Mesothelial cell of epicardium (in vitro differentiated cells): ENCODE measurements at places on chromosomes 7 and 10.

- DNase-seq, result no peak
Measured at GRCh38 chr7:108973075-108973474, 403.4 kb downstream of the DNAJB9 start.

- no peak for DNase-seq
Measured at GRCh38 chr7:114534953-114535352, 120.3 kb downstream of the FOXP2 start.

DNA sequence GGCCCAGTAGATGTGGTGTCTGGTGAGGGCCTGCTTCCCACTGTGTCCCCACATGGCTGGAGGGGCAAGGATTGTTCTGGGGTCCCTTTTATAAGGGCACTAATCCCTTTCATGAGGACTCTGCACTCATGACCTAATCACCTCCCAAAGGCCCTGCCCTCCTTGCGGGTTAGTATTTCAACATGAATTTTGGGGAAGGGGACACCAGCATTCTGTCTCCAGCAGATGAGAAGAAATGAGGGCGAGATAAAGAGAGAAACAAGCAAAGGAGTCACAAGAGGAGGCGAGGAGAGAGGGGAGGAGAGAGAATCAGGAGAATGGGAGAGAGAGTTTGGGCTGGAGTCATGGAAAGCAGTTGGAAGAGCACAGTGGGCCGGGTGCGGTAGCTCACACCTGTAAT lies 83.7 kb downstream of the C10orf105 start:
- DNase-seq, result no peak

DNA sequence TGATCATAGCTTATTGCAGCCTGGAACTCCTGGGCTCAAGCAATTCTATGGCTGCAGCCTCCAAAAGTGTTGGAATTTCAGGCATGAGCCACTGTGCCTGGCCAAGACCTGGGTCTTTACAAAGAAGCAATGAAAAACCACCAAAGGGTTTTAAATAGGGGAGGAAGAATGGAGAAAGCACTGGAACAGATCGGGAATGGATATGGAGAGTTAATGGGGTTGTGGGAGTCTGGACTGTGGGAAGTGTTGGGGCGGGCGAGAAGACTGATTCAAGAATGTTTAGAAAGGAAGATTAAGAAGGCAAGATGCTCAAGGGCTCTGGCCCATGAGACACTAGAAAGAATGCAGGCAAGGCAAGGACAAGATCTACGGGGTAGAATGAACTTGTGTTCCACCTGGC lies 98.5 kb downstream of the CARD11 start:
- DNase-seq, result no peak

GRCh38 chr10:2476812-2477553 lies 590.4 kb upstream of the PFKP start:
- no peak for DNase-seq

GRCh38 chr10:130040351-130040750 lies 70.3 kb downstream of the C10orf143 start:
- no peak for DNase-seq

DNA sequence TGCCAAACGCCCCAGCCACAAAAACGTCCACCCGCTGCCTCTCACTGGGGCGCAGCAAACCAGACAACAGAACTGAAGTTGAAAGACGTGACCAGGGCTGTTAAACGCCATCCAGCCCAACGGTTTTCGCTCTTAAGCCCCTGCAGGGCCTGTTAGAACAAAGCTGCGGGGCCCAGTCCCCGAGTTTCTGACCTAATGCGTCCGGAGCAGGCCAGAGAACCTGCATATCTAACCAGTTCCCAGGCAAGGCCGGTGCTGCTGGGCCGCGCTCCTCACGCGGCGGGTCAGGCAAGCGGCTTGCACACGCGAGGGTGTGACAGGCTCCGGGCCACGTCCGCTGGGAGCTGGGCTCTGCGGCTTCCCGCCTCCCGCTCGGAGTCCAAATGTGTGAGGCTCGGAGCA lies 87.0 kb downstream of the PTPRN2 start:
- no peak for DNase-seq

DNA sequence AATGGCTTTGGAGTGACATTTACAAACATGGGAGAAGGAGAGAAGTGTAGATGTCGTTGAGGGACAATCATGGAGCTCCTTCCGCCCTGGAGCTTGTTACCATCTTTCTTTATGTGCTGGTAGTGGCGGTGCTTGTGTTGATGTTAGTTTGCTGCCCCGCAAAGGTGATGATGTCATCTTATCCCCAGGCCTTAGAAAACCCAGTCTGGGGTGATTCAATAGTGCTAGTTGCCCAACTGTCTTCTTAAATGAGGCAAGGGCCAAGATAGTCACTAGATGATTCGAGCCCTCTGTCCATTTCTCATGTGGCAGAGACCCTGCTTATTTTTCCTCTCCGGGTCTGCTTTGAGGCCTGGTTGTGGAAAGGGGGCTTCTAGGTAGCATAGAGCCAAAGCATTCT lies 277.4 kb downstream of the CCSER2 start:
- DNase-seq, result no peak

DNA sequence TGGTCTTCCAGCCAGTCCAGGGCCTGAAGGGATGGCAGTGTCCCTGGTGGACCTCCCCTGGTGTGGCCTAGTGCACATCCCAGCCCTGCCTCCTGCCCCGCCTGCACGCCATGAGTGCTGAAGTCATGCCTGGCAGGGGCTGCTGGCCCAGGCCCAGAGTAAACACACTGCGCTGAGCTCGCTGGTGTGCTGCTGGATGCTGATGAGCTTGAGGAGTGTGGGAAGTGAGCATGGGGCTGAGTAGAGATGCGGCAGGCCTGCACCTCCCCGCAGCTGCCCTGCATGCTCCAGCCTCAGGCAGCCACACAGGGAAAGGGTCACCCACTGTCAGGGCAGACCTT lies 43.2 kb downstream of the HTRA1 start:
- DNase-seq, result peak; percentile 55

DNA sequence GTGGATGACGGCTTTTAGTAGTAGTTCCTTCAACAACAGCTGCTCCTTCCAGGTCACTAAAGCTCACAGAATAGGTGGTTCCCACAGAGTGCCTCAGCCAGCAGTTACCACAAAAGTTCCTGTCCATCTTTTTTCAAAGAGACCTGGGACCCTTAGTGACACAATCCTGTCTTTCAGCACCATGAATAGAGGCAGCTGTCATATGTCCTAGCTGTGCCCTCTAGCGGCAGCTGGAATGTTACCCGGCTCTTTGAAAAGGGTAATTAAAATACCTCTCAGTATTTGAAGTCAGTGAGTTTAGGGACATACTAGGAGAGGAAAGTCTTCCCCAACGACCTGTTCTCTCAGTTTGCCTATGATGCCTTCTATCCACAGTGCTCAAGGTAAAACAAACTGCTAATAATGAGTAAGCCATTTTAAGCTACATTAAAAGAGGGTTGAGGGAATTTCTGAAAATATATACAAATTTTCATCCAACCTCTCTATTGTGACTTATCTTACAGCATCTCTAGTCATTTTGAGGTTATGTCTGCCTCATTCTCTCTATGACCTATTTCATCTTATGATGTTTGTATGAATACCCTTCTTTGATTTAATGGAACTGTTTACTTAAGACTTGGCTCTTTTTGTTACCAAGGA lies 290.8 kb downstream of the NXPH1 start:
- no peak for DNase-seq

- DNase-seq, result no peak
Measured at GRCh38 chr7:16063716-16064675, 357.3 kb downstream of the CRPPA start.

DNA sequence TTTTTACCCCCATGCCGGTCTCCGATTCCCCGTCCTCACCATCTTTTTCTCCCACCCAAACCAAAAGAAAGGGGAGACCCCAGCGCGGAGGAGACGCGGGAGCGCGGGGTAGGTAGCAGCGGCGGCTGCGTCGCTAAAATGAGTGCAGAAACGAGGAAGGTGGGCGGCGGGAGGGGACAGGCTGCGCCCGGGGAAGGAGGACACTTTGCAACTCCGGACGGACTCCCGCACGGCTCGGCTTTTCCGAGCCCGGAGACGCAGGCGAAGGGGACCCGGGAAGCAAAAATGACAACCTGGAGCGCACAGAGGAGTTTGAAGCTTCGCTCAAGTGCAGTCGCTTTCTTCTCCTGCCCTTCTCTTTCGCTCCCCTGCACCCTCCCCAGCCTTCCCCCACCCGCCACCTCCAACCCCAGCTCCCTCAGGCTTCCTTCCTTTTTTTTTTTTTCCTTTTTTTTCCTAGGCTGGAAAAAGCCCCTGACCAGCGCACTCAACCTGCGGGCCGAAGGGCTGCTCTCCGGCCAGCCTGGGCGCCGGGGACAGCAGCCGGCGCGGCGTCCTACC lies 453 bp downstream of the SFMBT2 start:
- no peak for DNase-seq

DNA sequence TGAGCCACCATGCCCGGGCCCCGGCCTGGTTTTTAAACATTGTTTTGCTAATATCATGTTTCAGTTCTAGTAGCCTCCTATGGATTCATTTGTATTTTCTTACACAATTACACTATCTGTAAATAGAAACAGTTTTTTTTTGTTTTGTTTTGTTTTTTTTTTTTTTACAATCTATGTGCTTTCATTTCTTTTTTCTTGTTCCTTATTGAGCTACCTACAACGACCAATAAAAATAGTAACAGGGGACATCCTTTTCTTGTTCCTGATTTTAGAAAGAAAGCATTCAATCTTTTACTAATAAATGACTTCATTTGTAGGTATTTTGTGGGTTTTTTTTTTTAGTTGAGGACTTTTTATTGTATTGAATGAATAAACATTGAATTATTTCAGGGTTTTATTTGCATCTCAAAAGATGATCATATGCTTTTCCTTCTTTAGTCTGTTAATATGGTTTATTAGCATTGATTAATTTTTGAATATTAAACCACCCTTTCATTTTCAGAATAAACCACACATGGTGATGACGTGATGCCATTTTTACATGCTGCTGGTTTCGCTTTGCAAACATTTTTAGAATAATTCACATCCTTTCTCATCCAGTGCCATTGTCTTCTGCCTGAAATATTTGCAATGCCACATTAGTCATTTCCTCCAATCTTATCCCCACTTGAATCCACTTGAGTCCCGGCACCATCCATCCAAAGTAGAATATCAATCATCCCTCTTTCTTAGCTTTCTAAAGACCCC lies 18.1 kb upstream of the AKR1E2 start:
- DNase-seq, result no peak

GRCh38 chr7:21314954-21315353 lies 112.9 kb upstream of the SP4 start:
- no peak for DNase-seq

- DNase-seq, result no peak
Measured at GRCh38 chr7:24808518-24808917, 51.3 kb upstream of the GSDME start.

DNA sequence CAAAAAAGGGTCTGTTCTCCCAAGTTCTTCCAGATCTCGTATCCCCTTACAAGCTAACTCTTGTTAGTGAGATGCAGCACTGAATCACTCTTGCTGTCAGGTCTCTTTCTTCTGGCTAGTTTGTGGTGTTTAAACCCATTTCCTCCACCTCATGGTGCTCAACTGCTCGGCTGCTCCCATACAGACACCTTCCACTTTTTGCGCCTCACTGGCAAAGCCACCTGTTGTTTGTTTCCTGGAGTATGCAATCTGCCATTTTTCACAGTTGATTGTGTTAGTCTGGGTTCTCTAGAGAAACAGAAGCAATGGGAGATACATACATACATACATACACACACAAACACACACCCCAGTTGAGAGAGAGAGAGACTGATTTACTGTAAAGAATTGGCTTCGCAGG lies 124.4 kb upstream of the SP8 start:
- no peak for DNase-seq

- DNase-seq, result peak; percentile 75
Measured at GRCh38 chr7:100626530-100627237, 14.3 kb downstream of the MOSPD3 start.

GRCh38 chr10:20641605-20642004 lies 255.5 kb downstream of the NEBL start:
- no peak for DNase-seq

DNA sequence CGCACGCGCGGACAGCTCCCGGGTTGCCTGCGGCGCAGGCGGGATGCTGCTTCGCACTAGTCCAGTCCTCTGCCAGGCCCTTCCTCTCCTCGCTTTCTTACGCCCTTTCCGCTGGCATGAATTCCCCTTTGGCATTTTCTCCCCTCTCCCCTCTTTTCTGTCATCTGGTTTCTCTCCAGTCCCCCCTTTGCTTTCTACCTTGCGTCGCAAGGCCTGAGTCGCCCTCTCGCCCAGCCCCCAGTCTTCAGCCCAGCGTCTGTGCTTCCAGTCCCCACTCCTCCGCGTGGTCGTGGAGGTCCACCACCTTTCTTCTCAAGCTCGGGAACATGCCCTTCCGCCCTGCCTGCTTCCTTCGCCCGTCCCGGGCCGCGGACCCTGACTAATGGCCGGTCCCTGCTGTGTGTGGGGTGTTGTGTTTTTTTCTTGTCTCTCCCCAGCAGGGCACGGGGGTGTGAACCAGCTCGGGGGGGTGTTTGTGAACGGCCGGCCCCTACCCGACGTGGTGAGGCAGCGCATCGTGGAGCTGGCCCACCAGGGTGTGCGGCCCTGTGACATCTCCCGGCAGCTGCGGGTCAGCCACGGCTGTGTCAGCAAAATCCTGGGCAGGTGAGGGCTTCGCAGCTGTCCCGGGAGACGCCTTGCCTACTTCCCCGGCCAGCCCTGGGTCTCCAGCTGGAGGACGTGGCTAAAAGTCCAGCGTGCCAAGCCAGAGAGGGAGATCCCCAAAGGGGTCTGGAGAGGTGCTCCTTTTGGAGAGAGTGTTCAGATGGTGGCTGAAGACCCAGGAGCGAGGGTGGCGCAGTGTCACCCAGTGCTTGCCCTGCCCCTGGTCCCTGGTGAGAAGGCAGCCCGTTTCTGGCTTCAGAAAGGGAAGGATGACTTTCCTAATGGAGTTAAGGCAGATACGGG lies 4.2 kb downstream of the PAX2 start:
- no peak for DNase-seq

DNA sequence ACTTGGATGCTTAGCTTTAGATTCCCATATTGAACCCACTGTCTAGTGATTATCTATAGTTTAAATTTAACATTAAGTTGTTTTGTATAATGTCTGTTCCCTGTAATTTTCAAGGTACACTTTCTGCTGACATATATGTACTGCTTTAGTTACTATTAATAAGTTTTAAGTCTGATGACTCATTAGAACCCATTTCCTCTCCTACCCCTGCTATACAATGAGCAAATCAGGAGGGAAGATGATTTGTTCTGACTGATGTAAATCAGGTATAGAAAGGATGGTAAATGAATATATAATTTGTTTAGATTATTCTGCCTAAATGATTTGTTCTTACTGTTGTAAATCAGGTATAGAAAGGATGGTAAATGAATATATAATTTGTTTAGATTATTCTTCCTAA lies 691.8 kb downstream of the NXPH1 start:
- DNase-seq, result no peak

GRCh38 chr10:13659887-13660550 lies 73.3 kb downstream of the PRPF18 start:
- DNase-seq, result peak; percentile 73

- no peak for DNase-seq
Measured at GRCh38 chr10:26378861-26379294, 59.3 kb upstream of the APBB1IP start.

GRCh38 chr7:95469187-95469586 lies 16.6 kb upstream of the ASB4 start:
- no peak for DNase-seq

DNA sequence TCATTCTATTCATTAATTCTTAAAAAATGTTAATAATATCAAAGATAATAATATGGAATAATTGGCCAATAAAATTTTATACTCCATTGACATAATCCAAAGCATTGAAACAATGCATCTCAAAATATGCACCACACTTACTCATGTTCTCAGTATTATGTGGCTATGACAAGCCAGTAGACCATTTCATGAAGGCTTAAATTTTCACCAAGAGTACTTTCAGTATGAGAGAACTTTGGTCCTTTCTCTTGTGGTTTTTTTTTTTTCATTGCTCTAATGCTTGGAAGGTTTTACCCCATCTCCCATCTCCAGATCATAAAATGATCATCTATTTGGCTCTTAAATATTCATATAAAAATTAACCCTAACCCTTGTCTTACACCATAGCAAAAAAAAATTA lies 45.5 kb upstream of the TMEM140 start:
- DNase-seq, result no peak
